ENCODE measurements at places on chromosomes 11 and 22.

- no peak for DNase-seq
Measured at GRCh38 chr11:119573858-119574257, 150.9 kb upstream of the THY1 start.

- DNase-seq = no peak
Measured at GRCh38 chr11:75468534-75469340, 35.7 kb upstream of the KLHL35 start.

- DNase-seq = no peak
Measured at GRCh38 chr22:20131859-20132685, 468 bp downstream of the ZDHHC8 start.

GRCh38 chr11:44320289-44320973 is 10.5 kb upstream of the ALX4 start:
- peak; percentile 26 for DNase-seq

- DNase-seq = no peak
Measured at GRCh38 chr22:47146941-47147340, 384.5 kb downstream of the TBC1D22A start.

DNA sequence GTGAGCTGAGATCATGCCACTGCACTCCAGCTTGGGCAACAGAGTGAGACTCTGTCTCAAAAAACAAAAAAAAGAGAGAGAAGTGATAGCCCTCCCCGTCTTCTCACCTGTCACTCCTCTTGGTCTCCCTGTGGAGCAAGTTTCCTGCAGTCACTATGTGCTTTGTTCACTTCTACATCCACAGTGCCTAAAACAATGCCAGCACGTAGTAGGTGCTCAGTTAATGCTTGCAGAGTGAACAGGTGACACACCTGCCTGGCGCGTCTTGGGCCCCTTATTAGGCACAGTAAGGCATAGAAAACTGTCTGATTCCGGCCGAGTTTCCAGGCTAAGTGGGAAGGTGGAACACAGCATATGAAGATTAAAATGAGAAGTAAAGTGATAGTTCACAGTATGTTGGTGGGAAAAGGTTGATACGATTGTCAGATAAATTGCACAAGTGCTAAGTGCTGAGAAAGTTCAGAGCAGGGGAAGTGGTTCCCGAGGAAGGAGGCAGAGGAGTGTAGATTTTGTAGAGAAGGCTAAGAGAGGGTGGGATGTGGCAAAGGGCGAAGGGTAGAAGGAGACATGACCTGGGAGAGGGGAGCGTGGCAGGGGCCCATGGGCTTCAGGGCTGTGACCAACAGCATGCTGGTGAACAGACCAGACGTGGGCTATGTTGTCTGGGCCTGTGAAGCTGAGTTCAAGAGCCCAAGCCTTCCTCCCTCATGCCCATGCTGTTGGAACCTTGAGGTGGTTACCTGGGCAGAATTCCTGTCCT is 41.9 kb downstream of the BCR start:
- DNase-seq = no peak

GRCh38 chr11:124068601-124069110 is 27.5 kb upstream of the OR10G7 start:
- DNase-seq = no peak

GRCh38 chr11:85941380-85941973 is 86.3 kb downstream of the CCDC83 start:
- no peak for DNase-seq
